ENCODE measurements at places on chromosomes 3 and 15. TPM values are rescaled to one million over a fixed set of nuclear protein-coding genes. Genes with fewer than 3 reads are reported as not detected.

TMEM62 gene
- total RNA-seq: 10.7 TPM

CCDC13 gene
- total RNA-seq: not detected

SLC28A2 gene
- not detected for total RNA-seq

ARRDC4 gene
- 66.8 TPM for total RNA-seq

SMCO1 gene
- 0.25 TPM for total RNA-seq

GPR62 gene
- not detected for total RNA-seq

KCNAB1 gene
- total RNA-seq: 2.0 TPM

FBXW12 gene
- total RNA-seq: not detected

KCNMB3 gene
- 1.5 TPM for total RNA-seq

LRRC31 gene
- not detected for total RNA-seq

MINDY4B gene
- total RNA-seq: not detected

DPH6 gene
- 25.5 TPM for total RNA-seq

ZNF385D gene
- total RNA-seq: 0.38 TPM

TM4SF18 gene
- 2.8 TPM for total RNA-seq

RASL12 gene
- 18.9 TPM for total RNA-seq

GOLGA6B gene
- not detected for total RNA-seq

TMEM158 gene
- total RNA-seq: 0.88 TPM

SLC25A38 gene
- total RNA-seq: 13.1 TPM

RTF1 gene
- 23.4 TPM for total RNA-seq

SLC51A gene
- total RNA-seq: not detected

ARMC8 gene
- total RNA-seq: 58.0 TPM

ALPK3 gene
- 0.49 TPM for total RNA-seq

SNAPC5 gene
- total RNA-seq: 25.4 TPM

SYNM gene
- 32.8 TPM for total RNA-seq

TGM5 gene
- total RNA-seq: 72.5 TPM

AHSG gene
- total RNA-seq: not detected

TCTA gene
- 17.1 TPM for total RNA-seq

LARP6 gene
- 4.9 TPM for total RNA-seq
